ENCODE measurements at places on chromosomes 16 and 17.

DNA sequence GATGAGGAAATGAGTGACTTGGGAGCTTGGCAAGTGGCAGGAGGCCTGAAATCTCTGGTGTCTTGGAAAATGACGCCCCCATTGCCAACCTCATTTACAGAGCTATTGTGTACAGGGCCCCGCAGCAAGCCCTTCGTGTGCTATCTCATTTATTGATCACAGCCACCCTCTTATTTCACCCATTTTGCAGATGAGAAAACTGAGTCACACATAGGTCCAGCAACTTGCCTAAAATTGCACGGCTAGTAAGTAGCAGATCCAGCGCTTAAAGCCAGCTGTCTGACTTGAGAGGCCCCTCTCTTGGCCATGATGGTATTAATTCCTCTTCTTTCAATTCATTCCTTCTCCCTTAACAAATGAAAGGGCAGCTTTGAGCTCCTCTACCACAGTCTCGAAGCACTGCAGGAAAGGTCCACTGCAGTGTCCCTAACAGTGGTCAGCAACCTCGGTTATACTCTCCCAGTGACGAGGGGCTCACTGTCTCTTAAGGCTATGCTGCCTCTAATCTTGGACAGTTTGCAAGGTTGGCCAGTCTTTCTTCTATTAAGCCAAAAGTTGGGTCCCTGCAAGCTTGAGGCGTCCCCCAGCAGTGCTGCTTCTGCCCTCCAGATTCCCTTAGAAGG is 162.2 kb downstream of the COPRS start:
- no peak for DNase-seq

DNA sequence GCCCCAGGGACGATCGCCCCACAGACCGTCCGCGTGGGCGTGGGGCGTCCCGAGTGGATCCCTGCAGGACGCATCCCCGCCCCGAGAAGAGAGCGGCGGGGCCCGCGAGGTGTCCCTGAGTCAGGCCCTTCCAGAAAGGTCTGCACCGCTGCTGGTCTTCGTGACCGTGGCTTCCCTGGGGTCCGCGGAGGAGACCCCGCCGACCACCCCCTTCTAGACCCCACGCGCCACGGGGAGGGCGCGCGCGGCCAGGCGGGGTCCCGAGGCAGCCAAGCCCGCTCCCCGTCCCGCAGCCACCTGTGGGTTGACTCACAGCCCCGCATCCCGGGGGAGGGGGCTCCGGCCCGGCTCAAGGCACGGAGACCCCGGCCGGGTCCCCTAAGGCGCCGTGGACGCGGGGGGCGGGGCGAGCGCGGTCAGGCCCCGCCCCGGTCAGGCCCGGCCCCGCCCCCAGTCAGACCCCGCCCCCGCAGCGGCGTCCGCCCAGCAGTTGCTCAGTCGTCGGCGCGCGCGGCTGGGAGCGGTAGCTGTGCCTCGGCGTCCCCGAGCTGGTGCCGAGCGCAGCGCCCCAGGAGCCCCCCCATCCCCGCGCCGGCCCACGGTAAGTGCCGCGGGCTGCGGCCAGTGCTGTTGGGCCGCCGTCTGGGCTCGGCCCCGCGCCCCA is at the start of gene BAIAP3:
BAIAP3 (plus strand) TSS at position 497 of the 664 bp plus-strand sequence. CDS start 4,905 bp downstream, outside the sequence.
- DNase-seq = no peak

GRCh38 chr17:33653399-33653788 is 360.3 kb upstream of the ASIC2 start:
- no peak for DNase-seq

DNA sequence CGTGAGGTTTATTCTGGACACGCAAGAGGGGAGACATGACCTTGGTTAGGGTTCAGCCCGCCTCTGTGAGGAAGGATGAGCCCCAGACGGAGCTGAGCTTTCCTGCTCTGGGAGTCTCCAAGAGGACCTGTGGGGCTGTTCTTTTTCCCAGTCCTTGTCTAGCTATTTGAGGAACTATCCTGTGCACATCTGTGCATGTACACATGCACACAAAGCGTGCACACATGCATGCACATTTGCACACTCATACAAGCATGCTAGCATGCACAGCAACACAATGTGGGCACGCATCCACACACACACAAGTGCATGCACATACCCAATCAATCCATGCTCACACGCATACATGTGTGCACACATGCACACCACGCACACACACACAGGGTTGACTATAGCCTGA is 40.4 kb downstream of the ABCC6 start:
- no peak for DNase-seq

DNA sequence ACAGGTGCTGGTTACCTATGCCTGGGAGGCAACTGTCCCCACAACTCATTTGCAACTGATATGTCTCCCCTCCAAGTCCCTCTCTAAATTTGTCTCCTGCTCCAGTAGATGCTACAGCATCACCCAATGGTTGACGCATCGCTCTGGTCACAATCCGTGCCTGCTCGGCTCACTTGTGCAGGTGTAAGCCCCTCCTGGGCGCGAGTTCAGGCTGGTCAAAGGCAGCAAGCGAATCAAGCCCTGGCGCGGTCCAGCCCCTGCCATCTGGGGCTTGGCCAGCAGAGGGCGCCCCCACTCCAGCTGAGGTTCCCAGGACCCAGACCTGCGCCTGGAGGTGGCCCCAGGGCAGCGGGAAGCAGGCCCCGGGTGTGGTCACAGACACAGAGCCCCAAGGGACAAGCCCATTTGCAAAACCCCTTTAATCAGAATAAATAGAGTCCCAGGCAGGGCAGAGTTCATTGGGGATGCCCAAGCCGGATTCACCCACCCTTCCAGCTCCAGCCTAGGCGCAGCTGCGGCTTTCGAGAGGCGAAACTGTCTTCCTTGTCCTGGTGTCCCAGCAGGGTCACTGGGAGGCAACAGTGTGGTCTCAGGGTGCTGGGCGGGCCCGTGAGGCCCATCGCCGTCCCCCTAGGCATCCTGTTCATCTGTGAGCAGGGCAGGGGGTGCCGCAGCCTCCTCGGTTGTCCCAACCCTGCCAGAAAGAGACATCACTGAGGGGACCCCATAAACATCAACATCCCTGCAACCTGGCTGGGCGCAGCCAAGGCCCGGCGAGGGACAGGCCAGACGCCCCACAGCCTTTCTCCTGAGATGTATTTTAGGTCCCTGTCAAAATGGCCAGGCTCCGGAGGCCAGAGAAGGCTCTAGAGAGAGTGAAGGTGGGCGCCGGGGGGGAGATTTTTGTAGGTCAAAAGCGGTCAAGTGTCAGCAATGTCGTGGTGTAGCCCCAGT is 15.8 kb downstream of the TMC6 start:
- DNase-seq = peak; percentile 88

GRCh38 chr17:45263477-45263860 is 1.6 kb upstream of the SPATA32 start:
- no peak for DNase-seq

DNA sequence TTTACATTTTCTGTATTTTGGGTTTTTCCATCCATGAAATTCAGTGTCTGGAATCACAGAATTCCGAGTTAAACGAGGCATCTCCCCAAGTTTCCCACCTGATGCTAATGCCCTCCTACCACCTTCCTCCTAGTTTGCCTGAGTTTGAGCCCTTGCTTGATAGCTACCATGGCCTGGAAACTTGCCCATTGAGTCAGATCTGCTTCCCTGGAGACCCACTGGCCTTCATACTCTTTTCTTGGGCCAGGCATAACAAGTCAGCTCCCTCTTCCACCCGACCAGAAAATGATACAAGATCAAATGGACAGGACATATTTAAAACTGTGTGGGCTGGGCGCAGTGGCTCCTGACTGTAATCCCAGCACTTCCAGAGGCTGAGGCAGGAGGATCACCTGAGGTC is 10.2 kb downstream of the SETD1A start:
- no peak for DNase-seq

GRCh38 chr16:21626659-21627277 is 25.6 kb downstream of the IGSF6 start:
- no peak for DNase-seq

DNA sequence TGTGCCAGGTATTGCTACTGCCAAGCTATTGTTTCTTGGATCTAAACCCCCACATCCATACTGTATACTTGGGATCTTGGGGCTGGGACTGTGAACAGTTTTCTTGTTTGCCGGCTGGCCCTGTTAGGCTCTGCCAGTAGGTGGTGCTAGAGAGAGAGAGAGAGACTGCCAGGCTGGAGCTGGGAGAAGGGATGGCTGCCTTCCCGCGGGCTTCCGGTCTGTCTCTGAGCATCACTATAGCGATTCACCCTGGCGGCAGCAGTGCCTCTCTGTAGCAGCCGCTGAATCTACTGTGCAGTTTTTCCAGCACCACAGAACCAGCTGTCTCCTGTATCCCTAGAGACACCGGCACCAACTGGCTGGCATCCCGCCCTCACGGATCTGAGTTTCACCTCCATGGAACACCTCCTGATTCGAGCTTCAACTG is 201.2 kb downstream of the UTP18 start:
- peak; percentile 74 for DNase-seq

DNA sequence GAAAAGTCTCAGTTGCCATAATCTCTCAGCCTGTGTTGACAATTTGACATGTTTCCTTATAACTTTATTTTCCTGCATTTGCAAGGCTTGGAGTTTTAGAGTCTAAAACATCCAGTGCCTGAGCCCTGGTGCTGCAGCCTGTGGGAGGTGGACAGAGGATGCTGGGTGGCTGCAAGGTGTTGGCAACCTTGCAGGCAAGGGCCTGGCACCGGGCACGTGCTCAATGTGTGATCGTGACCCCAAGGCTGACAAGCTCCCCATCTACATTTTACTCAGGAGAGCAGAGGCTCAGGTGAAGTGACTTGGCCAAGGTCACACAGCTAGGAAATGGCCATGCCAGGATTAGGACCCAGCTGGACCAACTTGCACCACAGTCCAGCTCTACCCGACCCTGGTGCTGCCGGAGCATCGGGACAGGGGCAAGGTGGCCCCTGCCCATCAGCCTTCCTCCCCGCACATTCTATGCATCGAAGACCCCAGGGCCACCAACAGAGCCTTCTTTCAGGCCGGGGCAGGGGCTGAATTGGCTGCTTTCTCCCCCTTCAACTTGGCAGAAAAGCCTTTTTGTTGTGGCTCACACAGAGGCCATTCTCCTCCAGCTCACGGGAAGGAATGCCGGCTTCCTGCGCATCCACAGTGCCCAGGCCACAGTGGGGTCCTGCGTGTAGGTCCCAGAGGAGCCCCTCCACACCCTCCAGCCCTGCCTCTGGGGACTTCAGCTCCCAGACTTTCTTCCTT is 23.1 kb downstream of the MMP15 start:
- DNase-seq = no peak

GRCh38 chr17:45573924-45574770 is 83.6 kb upstream of the PLEKHM1 start:
- no peak for DNase-seq

DNA sequence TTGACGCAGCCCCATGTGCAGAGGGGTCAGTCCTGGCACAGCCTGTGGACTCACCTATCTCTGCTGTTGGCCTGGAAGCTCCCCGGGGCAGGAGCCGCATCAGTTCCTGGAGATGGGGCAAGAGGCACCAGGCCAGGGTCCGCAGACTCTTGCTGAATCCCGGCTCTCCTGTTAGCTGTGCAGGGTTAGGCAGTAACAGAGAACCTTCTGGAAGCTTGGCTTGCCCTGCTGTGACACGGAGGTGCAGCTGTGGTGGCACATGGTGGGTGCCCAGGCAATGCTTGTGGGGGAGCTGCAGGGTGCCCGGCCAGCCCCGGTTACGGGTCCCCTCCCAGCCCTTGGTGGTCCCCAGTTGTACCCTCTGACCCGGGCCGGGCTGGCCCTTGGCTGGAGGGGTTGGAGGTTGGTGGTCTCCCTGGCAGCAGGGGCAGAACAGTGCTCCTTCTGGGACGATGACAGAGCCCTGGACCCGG is 26.0 kb upstream of the ZNF469 start:
- no peak for DNase-seq

GRCh38 chr17:43591779-43592562 is 45.8 kb upstream of the ETV4 start:
- peak; percentile 93 for DNase-seq

DNA sequence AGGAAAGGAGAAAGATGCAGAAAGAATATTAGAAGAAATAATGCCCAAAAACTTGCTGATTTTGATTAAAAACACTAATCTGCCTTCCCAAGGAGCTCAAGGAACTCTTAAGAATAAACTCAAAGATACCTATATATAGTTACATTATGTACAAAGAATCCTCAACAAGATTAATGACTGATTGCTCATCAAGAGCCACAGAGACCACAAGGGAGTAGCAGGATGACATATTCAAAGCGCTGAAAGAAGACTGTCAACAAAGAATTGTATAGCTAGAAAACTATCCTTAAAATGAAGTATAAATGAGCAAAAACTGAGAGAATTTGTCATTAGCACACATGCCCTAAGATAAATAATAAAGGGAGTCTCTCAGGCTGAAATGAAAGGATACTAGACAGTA is 6.2 kb downstream of the LPCAT2 start:
- no peak for DNase-seq

GRCh38 chr17:79543531-79543930 is 67.3 kb downstream of the RBFOX3 start:
- DNase-seq = no peak

GRCh38 chr16:23423496-23424049 is 29.4 kb downstream of the COG7 start:
- no peak for DNase-seq

DNA sequence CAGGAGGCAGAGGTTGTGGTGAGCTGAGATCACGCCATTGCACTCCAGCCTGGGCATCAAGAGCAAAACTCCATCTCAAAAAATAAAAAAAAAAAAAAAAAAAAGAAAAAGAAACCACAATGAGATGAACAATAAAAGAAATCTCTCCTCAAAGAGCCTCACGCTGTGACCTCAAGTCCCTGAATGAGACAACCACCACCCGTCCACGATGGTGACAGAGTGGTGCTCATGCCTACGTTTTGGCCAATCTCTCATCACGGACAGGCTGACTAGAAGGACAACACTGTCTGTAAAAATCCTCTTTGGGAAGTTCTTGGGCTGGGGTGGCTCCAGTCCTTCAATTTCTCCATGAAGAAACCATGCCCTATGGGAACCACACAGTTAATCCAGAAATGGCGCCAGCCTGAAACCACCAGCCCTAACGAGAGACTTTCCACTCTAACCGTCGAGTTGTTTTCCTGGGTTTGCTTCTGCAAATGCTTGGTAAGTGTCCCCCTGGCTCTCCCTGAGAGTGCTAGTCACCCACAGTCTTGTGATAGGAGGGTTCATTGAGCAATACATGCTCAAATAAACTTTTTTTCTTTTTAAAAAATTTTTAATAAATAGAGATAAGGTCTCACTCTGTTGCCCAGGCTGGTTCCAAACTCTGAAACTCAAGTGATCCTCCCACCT is 15.0 kb upstream of the PRSS27 start:
- no peak for DNase-seq

GRCh38 chr17:65975878-65976277 is 216.1 kb downstream of the CEP112 start:
- DNase-seq = no peak

- no peak for DNase-seq
These were observed 6.2 kb downstream of the SLC13A5 start for GRCh38 chr17:6706996-6707395.
